ENCODE measurements at places on chromosomes 7 and 10.
A peak's percentile ranks its signal among the peaks of the same experiment; 100 is the strongest.

- DNase-seq: no peak
These were observed 264.6 kb downstream of the GRID1 start for GRCh38 chr10:86102031-86102430.

DNA sequence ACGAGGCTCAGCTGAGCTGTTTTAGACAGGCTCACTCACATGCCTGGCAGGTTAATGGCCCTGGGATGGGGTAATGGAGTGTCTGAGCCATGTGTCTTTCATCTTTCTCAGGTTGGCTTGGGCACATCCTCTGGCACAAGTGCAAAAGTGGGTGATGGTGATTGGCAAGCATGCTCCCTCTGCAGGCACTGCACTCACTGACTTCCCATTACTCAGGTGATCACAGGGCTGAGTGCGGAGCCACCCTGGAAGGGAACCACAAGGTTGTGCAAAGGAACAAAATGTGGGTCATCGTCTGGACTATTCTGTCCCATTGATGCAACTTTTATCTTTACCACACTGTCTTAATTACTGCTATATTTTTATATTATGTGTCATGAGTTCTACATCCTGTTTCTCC is 244.1 kb upstream of the AKR1E2 start:
- DNase-seq: no peak

GRCh38 chr10:7410862-7411670 is at the start of gene SFMBT2:
Gene SFMBT2 (minus strand): TSS chr10:7411034. CDS start chr10:7381898, 29,136 bp downstream.
- DNase-seq: peak; percentile 37

DNA sequence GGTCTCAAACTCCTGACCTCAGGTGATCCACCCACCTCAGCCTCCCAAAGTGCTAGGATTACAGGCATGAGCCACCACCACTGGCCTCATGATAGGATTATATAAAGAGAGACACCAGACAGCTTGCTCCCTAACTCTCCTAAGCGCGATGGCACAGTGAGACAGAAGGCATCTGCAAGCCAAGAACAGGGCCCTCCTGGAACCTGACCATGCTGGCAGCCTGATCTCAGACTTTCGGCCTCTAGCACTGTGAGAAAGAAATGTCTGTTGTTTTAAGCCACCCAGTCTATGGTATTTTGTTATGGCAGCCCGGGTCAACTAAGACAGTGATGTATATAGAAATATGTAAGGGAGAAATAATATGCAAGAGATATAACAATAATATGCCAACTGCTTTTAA is 51.2 kb downstream of the SRPK2 start:
- DNase-seq: no peak

GRCh38 chr7:8035192-8035591 is 66.6 kb downstream of the GLCCI1 start:
- DNase-seq: no peak

- no peak for DNase-seq
These were observed 6.0 kb upstream of the PURB start for GRCh38 chr7:44891372-44891771.

- no peak for DNase-seq
These were observed 257.8 kb upstream of the ZNF32 start for GRCh38 chr10:43906490-43906889.

DNA sequence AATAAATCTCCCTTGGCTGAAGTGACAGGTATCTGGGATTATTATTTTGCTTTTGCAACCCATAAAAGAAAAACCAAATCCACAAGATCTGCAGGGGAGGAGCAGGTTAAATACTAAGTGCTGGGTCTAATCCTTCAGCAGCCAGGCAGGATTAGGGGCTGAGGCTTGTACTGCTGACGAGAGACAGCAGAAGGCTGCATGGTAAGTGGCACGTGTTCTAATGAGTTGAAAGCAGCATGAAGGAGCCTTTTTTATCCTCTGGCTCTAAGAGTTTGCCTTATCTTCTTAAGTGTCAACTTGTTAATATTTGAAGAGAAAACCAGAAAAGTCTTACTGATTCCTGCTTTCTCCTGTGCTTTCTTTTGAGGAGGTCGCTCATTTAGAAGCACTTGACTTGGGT is 50.0 kb downstream of the LYZL2 start:
- no peak for DNase-seq

DNA sequence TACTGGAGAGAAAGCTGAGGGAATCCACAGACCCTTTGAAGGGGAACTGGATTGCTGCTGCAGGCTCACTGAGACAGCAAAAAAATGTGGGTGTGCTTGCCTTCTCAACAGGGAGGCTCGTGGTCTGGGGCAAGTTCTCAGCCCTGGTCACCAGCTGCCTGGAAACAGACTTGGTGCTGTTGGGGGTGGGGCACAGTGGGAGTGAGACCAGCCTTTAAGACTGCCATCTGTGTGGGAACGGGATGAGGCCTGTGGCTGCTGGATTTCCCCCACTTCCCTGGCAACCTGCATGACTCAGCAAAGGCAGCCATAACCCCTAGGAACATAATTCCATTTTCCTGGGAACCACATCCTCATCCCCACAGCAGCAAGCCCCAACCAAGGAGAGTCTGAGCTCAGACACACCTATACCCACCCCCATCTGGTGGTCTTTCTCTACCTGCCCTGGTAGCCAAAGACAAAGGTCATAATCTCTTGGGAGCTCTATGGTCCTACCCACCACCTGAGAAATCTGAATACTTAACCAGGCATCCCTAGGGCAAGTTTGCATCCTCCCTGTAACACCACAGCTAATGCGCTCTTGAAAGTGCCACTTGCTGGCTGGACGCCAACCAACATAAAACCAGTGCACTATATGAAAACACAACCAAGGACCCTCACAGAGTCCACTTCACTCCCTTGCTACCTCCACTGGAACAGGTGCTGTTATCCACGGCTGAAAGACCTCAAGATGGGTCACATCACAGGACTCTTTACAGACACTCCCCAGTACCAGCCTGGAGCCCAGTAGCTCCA is 45.0 kb upstream of the TFEC start:
- no peak for DNase-seq

GRCh38 chr10:818526-819220 is 112.8 kb downstream of the LARP4B start:
- DNase-seq: no peak

DNA sequence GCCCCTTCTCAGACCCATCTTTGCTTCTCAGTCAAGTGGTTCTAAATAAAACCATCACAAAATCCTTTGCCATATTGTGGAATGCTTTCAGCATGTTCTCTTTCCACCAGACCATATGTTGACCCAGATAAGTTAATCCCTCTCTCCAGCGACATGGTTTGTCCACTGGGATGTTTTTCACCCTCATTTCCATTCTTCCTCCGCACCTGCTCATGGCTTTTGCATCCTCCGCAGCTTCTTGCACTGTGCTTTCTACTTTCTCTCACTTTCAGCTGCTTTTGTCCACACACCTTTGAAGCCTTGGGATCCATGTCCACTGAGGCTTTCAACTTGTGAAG is 52.3 kb upstream of the WAC start:
- no peak for DNase-seq

Measured in stimulated activated CD8-positive, alpha-beta memory T cell treated with anti-CD3 and anti-CD28 coated beads, Interleukin-15, amount 100 ng/mL, for 24 hours (primary cell).